Smooth muscle cell of the brain vasculature (primary cell): ENCODE measurements at places on chromosomes 5 and 9.

- no peak for DNase-seq
These were observed 1999.5 kb upstream of the CDH6 start for GRCh38 chr5:29193972-29194371.

GRCh38 chr5:171702135-171702770, 83.4 kb upstream of the SMIM23 start:
- no peak for DNase-seq

DNA sequence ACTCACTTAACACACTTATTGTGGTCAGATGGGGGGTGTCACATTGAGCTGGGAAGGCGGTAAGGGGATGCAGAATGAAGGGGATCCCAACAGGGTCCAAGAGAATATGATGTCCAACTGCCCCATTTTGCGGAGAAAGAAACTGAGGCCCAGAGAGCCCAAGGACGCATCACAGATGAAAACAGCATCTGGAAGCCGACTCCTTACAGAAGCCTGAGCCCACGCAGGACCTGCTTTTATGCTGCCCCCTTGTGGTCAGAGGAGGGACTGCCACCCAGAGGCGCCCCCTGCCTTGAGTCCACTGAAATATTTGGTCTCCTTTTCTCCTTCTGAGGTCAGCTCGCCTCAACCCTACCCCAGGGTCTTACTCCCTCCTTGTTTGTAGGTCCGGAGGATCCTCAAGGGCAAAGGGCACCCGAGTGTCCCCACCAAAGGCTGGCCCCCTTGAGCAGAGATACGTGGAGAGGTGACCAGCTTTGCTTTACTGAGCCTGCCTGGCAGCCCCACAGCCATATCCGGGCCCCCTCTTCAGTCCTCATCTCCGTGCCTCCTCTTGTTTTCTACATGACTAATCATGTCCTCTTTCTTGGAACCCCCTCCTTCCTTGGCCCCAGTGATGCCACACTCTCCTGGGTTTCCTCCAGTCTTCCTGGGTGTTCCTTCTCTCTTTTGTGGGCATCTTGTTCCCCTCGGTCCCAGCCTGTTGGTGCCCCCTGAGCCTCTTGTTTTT, 30.0 kb upstream of the TTLL11 start:
- DNase-seq: peak; percentile 36

DNA sequence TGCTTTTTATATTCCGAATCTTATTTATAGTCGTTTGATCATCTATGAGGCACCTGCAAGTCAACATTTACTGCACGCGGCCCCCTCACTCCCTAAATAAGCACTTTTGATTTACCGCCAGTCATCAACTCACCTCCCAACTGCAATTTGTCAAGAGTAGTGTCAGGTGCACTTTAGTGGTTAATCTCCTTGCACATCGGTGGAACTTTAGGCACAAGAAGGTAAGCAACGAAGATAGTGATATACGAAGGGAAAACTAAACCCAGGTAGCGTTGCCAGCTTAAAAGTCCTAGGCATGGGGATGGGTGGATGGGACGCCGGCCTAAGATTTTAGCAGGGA, 513 bp upstream of the RNF180 start:
- no peak for DNase-seq

GRCh38 chr9:13478160-13478559, 198.7 kb upstream of the MPDZ start:
- no peak for DNase-seq

- DNase-seq: peak; percentile 81
These were observed 136.3 kb downstream of the FOXD1 start for GRCh38 chr5:73312146-73312871.

DNA sequence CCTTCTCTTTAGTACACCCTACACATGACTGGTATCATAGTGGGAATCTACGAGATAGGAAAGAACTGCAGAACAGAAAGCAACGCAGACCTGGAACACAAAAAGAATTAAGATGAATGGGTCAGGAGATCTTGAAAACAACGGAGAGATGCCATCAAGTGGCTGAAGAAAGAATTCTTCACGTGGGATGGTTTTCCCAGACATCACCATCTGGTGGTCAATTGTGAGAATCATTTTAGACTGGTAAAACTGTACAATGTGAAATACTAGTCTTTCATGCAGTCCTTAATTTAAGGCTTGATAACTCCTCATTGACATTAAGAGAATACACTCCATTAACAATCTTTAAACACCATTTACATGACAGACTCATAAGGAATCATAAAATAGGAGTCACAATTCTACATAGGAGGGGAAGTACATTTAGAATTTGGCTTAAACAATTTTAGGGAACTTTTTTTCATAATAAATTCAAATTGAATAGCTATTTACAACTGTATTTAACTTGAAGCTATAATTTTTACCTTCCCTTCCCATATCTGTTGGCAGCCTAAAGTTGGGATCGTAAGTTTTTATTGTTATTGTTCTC, 128.4 kb upstream of the TRPM3 start:
- DNase-seq: peak; percentile 46

DNA sequence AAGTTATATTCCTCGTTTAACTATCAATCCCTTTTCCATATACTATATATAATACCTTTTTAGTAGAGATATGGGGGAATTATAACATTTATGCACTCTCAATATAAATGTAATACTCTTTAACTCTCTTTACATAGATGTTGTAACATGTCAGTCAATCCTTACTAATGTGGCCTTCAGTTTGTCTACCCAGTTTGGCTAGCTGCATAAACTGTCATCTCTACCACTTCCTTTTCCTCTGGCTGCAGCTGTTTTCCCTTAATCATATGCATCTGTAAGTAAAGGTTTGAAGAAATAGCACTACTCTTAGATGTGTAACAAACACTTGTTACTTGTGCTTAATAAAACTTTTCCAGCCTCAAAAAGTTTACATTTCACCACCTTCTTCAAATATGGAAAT, 13.4 kb downstream of the ABHD17B start:
- DNase-seq: no peak

- no peak for DNase-seq
These were observed 6.7 kb downstream of the KIF2A start for GRCh38 chr5:62312674-62313073.

DNA sequence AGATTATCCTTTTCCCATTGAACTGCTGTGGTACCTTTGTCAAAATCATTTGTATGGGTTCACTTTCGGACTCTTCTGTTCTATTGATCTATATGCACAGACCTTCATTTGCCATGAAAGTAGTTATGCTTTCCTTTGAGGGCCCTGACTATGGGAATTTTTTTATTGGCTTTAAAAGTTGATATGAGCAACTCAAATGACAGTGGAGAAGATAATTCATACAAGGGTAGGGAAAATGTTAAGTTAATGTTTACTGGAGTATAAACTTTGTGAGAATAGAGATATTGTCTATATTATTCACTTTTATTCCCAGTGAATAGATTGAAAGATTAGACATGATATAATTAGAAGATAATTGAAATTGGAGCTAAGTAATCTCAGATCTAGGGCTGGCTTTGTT, 94.8 kb downstream of the ATP10B start:
- DNase-seq: no peak

GRCh38 chr5:74786851-74787250, 19.8 kb downstream of the NSA2 start:
- DNase-seq: no peak

GRCh38 chr5:65191554-65192135, 290.1 kb downstream of the ADAMTS6 start:
- no peak for DNase-seq

DNA sequence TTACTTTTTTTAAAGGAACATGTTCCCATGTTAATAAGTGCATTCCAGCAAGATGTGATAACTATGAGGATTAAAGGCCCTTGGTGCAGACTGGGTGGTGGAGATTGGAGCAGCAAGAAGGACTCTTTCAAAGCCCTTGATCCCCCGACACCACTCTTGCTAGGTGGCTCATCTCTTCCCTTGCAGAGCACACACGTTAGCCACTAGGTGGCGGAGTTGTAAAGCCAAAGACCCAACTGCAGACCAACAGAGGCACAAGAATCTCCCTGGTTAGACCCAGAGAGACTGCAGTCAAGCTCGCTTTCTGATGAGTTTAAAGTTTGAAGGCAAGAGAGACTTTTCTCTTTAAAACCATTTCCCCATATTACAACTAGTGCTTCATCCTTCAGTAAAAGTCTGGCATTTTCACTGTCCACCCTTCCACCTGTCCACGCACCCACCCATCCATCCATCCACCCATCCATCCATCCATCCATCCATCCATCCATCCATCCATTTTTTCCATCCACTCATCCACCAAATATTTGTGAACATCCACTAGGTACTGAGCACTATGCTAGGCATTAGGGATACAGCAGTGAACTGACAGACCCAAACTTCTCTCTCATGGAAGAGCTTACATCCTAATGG, 226.9 kb downstream of the MSX2 start:
- peak; percentile 39 for DNase-seq

GRCh38 chr5:110050640-110051345, 361.1 kb downstream of the MAN2A1 start:
- no peak for DNase-seq

DNA sequence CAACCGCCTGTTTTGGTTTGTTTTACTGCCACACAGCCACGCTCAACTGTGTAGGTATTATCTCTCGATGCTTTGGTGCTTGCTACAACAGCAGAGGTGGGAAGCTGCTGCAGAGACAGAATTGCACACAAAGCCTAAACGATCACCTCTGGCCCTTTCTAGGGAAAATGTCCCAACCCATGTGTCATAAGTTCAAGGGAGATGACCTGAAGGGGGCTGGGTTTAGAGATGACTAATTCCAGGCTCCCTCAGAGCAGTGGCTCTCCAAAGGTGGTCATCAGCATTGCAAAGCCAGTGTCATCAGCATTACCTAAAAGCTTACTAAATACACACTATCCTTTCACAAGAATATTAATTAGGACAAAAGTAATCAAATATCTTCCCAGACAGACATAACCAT, 10.9 kb downstream of the ZNF622 start:
- DNase-seq: no peak

DNA sequence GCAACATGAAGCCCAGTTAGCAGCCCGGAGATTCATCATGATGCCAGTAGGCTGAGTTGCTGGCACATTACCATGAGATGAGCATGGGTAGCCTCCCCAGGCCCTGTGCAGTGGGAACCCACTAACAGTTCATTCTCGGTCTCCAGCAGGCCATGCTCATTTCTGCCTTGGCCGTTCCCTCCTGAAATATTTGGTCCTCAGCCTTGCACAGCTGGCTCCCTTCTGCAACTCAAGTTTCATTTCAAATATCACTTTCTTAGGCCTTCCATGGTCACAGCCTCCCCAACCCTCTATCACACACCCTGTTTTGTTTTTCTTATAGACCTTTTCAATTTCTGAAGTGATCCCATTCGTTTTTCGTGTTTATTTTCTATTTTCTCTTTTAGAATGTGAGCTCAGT, 125.4 kb upstream of the VLDLR start:
- DNase-seq: no peak

DNA sequence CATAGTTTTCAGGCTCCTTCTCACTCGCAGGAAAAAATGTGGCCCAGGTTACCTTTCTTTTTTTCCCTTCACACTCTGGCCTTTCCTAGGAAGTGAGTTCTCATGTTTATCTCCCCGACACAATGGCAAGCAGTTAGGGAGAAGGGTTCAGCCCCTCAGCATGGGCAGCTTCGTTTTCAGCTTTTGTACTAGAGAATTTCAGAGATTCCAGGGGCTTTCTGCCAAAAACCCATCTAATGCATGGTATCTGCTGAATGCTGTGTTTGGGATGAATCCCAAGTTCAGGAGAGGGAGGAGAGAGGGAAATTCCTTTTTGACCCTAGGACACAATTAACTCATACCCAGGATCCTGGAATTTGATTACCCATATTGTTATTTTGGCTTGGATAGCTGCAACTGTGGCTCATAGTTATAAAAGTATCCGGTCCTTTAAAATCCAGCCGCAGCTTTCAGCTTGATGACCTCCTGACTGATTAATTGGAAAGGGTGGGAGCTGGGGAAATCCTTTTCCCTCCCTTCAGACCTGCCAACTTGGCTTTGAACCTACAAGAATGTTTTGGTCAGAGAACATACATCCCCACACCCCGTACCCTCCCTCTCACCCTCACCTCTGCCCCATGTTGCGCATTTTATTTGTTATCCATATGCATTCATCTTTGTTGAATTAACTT, 78.4 kb downstream of the TMEM252 start:
- DNase-seq: no peak

DNA sequence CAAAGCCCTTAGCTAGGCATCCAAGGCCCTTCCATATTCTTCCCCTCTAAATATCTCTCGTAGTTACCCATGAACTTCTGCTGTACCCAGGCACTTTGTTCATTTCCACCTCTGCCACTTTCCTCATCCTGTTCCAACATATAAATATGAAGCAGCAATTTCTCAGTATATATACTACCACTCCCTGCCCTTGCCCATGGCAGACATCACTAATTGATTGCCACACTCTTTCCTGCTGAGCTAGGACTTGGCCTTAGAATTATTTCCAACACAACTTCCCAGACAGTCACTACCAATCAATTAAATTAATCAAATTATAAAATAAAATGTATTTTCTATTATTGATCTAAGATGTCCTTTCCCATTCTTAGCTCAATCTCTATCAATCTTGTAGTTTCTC, 8.5 kb downstream of the INSYN2B start:
- DNase-seq: no peak

GRCh38 chr5:170628691-170629565, 125.1 kb downstream of the KCNIP1 start:
- DNase-seq: no peak

GRCh38 chr5:150640311-150641005, at the start of gene SYNPO:
TSS of gene SYNPO (plus strand) at chr5:150640660. CDS start at chr5:150648276, 7,616 bp downstream.
- DNase-seq: no peak

- DNase-seq: peak; percentile 23
These were observed 27.7 kb downstream of the PPP3R2 start for GRCh38 chr9:101566904-101567724.

GRCh38 chr5:72428669-72429068, 78.5 kb downstream of the ZNF366 start:
- DNase-seq: no peak

DNA sequence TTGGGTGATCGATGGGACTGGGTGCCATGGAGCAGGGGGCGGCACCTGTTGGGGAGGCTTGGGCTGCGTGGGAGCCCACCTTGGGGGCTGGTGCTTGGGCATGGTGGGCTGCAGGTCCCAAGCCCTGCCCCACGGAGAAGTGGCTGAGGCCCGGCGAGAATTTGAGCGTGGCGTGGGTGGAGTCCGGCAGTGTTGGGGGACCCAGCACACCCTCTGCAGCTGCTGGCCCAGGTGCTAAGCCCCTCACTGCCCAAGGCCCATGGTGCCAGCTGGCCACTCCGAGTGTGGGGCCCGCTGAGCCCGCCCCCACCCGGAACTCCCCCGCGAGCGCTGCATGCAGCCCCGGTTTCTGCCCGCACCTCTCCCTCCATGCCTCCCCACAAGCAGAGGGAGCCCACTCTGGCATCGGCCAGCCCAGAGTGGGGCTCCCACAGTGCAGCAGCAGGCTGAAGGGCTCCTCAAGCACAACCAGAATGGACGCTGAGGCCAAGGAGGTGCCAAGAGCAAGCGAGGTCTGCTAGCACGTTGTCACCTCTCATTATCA, 1178.6 kb upstream of the CDH10 start:
- DNase-seq: no peak
